ENCODE measurements at places on chromosomes 2 and 18.
A peak's percentile ranks its signal among the peaks of the same experiment; 100 is the strongest.

DNA sequence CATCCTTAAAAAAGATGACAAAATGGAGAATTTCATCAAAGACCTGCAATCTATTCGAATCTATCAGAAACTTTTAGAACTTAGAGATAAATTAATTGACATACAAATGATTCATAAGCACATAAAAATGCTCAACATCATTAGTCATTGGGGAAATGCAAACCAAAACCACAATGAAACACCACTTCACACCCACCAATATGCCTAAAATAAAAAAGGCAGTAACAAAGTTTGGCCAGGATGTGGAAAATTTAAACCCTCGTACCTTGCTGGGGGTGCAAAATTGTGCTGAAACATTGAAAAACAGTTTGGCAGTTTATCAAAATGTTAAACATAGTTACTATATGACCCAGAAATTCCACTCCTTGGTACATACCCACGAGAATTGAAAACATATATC is 11.5 kb upstream of the EIF2AK3 start:
- no peak for DNase-seq

GRCh38 chr2:72755647-72756423 is 70.0 kb downstream of the EXOC6B start:
- no peak for DNase-seq

- no peak for DNase-seq
Measured at GRCh38 chr2:156489750-156490465, 53.7 kb downstream of the GPD2 start.

GRCh38 chr2:202944408-202944807 is 32.3 kb downstream of the CARF start:
- no peak for DNase-seq

DNA sequence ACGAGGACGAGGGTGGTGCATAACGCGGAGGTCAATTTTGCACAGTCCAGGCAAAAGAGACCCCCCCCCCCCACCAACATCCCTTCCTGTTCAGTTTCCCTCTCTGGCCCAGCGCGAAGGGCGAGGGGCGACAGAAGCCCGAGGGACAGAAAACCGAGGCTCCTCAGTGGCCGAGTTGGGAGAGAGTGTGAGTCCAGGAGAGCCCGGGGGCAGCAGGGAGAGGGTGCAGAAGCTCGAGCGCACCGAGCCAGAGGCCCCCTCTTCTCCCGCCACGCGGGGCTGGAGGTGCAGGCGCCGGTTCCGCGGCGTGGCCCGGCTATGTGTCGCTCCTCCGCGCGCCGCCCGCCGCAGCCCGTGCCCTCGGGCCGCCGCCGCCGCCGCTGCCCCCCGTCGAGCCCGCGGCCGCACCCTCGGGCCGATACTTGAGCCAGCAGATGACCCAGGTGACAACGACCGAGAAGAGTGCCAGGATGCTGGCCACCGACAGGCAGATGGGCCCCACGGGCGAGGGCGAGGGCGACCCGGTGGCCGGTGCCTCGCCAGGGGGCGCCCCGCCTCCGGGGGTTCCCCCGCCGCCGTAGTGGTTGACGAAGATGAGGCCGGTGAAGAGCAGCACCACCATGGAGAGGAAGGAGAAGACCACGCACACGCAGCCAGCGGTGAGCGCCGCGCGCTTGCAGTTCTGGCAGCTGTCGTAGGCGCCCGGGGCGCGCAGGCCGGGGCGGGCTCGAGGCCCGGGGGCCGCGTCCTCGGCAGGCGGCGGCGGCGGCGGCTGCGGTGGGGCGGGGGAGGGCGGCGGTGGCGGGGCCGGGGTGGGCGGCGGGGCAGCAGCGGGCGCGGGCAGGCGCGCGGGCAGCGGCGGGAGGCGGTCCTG is 20.2 kb upstream of the PAX3 start:
- DNase-seq = no peak

DNA sequence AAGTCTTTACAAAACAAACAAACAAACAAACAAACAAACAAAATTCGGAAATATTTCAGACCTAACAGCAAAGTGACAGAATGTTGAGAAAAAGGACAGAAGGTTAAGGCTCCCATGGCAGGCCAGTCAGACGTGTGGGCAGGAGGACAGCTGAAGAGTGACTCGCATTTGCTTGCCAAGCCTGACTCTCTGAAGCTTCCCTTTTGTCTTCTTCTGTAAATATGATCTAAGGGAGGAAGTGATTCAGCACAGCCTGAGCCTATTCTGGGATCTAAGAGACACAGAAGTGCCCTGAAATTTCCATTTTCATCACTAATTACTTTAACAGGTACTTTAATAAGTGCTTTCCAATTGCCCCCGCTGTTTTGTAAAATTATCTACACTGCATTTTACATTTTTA is 134.0 kb upstream of the LYPD1 start:
- no peak for DNase-seq

DNA sequence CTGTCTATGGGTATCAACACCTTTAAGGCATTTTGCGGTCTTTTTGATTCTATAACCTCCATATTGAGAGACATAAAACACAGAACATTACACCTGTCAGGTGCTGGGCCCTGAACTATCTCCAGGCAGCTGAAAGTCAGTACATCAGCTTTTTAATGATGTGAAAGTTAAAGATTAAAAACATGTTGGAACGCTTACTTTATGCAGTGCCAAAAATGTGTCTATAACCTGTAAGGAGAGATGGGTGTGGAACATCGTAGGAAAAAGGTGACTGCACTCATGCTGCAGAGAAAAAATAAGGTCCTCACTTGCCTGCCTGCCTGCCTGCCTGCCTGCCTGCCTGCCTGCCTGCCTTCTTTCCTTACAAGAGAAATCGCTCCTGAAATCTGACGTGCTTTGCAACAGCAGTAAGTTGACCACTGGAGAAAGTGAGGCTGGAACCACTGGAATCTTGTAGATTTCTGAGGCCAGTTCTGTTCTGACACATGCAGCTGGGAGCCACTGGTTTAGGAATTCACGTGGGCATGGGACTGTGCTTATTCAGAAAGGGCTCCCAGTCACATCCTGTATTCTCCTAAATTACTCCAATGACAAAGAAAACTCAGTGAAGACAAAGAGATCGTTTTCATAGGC is 34.1 kb downstream of the BCL11A start:
- DNase-seq = peak; percentile 48

DNA sequence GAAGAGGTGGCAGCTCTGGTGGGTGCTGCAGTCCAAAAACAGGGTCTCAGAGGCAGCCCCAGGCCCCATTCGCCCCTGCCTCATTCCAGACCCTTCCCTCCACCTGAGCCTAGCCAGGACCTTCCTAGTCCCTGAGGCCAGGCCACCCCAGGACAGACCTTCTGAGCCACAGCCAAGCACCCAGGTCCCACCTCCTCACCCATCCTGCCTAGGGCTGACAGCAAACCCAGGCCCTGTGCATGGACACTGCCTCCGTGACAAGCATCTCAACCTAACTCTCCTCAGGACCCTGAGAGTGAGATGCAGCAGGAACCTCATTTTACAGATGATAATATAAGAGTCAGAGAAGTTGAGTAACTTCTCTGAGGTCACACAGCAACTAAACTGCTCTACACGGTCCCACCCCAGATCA is 15.5 kb downstream of the ADRA2B start:
- no peak for DNase-seq

DNA sequence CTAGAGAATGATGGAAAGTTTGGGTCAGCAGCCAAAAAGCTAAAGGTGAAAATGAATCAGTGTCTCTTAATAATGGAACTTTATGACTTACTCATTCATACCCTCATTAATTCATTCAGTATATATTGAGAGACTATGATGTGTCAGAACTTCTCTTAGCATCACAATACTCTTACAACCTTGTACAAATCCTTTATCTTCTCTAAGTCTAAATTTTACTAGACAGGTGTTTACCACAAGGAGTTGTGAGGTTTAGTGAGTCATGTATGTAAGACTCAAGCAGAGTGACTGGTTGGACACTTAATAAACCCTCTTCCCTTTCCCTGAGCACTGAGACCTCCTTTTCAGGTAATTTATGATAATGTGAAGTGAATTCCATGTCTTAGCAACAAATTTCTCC is 129.6 kb downstream of the PPP1R1C start:
- DNase-seq = no peak

DNA sequence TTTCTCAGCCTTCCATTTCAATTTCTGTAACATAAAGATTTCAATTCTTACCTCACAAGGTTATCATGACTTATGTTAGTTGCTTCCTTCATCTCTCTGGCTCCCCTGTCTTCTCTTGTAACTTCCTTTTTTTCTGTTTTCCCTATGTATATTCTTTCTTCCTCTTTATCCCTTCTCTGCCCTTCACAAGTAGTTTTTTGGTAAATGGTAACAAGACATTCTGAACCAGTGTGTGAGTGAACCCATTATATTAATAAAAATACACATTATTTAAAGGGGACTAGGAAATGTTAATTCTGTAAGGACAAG is 8.4 kb downstream of the ACSL3 start:
- no peak for DNase-seq

DNA sequence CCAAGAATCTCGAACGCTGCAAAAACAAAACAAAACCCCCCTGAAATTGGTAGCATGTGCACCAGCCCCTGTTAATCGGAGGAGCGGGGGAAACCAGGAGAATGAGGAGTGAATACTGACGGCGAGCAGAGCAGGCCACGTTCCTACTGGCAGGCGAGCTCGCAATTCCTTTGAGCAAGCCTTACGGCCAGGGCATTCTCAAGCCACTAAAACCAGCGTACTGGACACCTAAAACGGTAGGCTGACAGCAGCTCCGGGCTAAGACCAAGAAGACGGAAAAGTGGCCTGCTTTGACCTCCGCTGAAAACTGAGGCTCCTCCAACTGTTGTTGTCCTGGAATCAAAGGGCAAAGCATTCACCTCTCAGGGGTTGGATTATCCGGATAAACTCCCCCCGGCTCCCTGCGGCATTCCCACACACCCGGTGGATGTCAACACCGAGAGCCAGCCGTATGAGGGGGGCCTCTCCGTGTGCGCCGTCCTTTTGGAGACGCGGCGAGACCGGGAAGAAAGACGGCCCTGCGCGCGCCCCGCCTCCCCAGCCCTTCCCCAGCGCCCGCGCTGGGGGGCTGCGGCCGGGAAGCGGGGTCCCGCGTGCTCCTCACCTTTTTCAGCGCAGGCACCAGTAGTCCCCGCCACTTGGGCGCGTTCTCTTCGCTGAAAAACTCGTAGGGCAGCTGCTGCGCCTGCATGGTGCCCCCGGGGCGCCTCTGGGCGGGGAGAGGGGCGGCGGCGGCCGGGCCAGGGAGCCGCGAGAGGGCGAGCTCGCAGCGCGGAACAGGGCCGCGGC is 925 bp downstream of the SOS1 start:
- no peak for DNase-seq

DNA sequence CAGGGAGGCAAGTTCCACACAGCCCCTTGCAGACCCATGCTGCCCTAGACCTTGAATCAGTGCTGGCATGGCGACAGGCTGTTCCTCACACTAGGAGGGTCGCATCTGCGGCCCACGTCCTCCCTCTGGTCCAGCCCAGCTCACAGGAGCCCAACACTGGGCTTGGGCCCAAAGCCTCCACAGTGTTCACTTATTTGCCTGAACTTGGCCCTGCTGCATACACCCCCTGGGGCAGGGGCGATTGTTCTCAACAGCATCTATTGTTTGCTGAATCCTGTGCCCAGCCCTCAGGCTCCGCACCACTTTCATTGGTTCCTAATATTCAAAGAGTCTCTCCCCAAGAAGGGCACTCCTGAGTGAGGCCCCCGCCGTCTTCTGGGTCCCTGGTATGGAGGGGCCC is 90.7 kb downstream of the ZBTB7C start:
- no peak for DNase-seq

DNA sequence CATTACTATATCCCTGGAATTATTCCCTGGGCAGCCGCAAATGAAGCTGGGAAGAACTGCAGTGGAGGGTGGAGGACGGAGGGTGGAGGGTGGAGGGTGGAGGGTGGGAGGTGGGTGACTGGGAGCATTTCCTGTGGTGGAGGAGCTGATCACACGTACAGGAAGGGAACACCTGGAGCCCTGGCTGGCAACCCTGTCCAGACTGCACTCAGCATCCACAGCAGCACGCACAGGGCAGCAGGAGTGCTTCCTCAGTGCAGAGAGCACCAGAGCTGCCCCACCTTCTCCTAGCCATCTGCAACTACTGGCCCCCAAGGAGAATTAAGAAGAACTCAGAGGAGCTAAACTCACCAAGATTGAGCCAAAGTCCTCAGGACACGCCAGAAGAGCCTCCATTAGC is 249.9 kb downstream of the EIPR1 start:
- DNase-seq = no peak

GRCh38 chr2:68452158-68452900 is 14.8 kb downstream of the FBXO48 start:
- DNase-seq = no peak

DNA sequence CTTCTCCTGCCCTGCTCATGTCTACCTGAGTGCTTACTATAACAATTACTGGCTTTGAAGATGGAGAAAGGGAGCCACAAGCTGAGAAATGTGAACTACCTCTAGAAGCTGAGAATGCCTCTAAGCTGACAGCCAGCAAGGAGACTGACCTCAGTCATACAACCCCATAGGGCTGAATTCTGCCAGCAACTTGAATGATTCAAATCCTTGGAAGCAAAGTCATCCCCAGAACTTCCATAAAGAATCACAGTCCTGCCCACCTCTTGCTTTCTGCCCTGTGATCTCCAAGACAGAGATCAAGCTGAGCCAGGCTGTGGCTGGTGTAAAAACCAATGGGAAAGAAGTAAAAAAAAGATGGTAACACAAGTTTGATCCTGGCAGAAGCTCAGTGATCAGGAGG is 288.2 kb upstream of the SPHKAP start:
- no peak for DNase-seq

DNA sequence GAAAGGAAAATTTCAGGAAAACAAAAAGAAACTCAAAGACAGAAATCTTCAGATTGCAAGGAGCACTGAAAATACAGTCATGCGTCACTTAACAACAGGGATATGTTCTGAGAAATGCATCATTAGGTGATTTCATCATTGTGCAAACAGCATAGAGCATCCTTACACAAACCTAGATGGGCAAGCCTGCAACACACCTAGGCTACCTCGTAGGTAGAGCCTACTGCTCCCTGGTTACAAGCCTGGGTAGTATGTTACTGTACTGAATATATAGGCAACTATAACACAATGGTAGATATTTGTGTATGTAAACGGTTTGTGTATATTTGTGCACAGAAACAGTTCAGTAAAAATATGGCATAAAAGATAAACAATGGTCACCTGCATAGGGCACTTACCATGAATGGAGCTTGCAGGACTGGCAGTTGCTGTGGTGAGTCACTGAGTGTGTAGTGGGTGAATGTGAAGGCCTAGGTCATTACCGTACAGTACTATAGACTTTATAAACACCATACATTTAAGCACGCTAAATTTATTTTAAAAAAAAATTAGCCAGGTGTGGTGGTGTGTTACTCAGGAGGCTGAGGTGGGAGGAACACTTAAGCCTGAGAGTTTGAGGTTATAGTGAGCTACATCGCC is 33.4 kb downstream of the SFXN5 start:
- DNase-seq = no peak

GRCh38 chr18:65620076-65620696 is 130.6 kb upstream of the CDH7 start:
- no peak for DNase-seq

GRCh38 chr2:110897966-110898365 is 165.6 kb downstream of the ACOXL start:
- DNase-seq = no peak
